Activated T-helper 2 cell treated with anti-CD3 and anti-CD28 coated beads, Interferon-gamma antibody, Interleukin-2, Interleukin-4, amounts not matched to agents 10 μg/mL and 5 μg/mL and 100 μg/mL, durations not matched to agents 14 hours and 24 hours and 36 hours (primary cell): ENCODE measurements at places on chromosomes 6 and 20. TPM values are rescaled to one million over a fixed set of nuclear protein-coding genes. Genes with fewer than 3 reads are reported as not detected.

The PTPN1 gene
- 93.2 and 94.6 TPM in 2 replicates for total RNA-seq

The BCAS1 gene
- total RNA-seq, result not detected in 2 replicates

The FRMD1 gene
- total RNA-seq, result not detected in 2 replicates

The PIGT gene
- 72.5 and 72.7 TPM in 2 replicates for total RNA-seq

The WFDC12 gene
- not detected in 2 replicates for total RNA-seq

The TGM6 gene
- not detected in 2 replicates for total RNA-seq

The HLA-DRB5 gene
- total RNA-seq, result 10.6 and 12.6 TPM in 2 replicates

The SLC17A1 gene
- 0.32 and 0.34 TPM in 2 replicates for total RNA-seq

The SFTA2 gene
- total RNA-seq, result not detected in 2 replicates

The PRR18 gene
- total RNA-seq, result 0.14 and 0.25 TPM in 2 replicates

The MAP1LC3A gene
- total RNA-seq, result 2.4 and 3.3 TPM in 2 replicates

The CD83 gene
- 145 and 150 TPM in 2 replicates for total RNA-seq

The TSBP1 gene
- not detected in 2 replicates for total RNA-seq

The VPS16 gene
- 47.4 and 50.1 TPM in 2 replicates for total RNA-seq

The TRAPPC3L gene
- not detected in 2 replicates for total RNA-seq

The TMEM200A gene
- 1.1 and 1.3 TPM in 2 replicates for total RNA-seq

The SIRPB1 gene
- total RNA-seq, result 0.67 and 1.6 TPM in 2 replicates

The TFAP2D gene
- not detected in 2 replicates for total RNA-seq

The MUC22 gene
- total RNA-seq, result not detected in 2 replicates

The E2F3 gene
- total RNA-seq, result 27.9 TPM in 2 replicates

The DCDC2 gene
- total RNA-seq, result not detected in 2 replicates

The ECT2L gene
- not detected in 2 replicates for total RNA-seq

The SALL4 gene
- total RNA-seq, result 1.8 and 2.3 TPM in 2 replicates

The SLC13A3 gene
- not detected in 2 replicates for total RNA-seq

The ERVFRD-1 gene
- not detected in 2 replicates for total RNA-seq

The HLA-DRA gene
- total RNA-seq, result 20.8 and 23.7 TPM in 2 replicates

The DOK5 gene
- 2.9 and 4.7 TPM in 2 replicates for total RNA-seq
